ENCODE measurements at places on chromosomes 1 and 21. TPM values are rescaled to one million over a fixed set of nuclear protein-coding genes. Genes with fewer than 3 reads are reported as not detected.

Gene CAPZB
- 120 TPM for total RNA-seq

Gene KRTAP7-1
- not detected for total RNA-seq

Gene HSD3B2
- total RNA-seq, result not detected

Gene ANGPTL1
- total RNA-seq, result 22.5 TPM

Gene BSND
- total RNA-seq, result not detected

All from upper lobe of left lung (tissue), 6 donors.